Gastroesophageal sphincter (tissue), 4 donors: ENCODE measurements at places on chromosomes 7 and 10. TPM values are rescaled to one million over a fixed set of nuclear protein-coding genes. Genes with fewer than 3 reads are reported as not detected.

Gene IL6
- not detected for total RNA-seq

Gene CYP2W1
- total RNA-seq, result not detected

Gene NPC1L1
- 0.27 TPM for total RNA-seq

Gene GRID2IP
- not detected for total RNA-seq

Gene CFAP46
- total RNA-seq, result 0.30 TPM

Gene ADCY1
- 0.81 TPM for total RNA-seq

Gene ITPRID1
- total RNA-seq, result not detected

Gene GPR26
- not detected for total RNA-seq

Gene IQCE
- 12.4 TPM for total RNA-seq

Gene BEND7
- total RNA-seq, result 23.4 TPM

Gene FGFR2
- total RNA-seq, result 67.3 TPM
